ENCODE measurements at places on chromosomes 16 and 17. TPM values are rescaled to one million over a fixed set of nuclear protein-coding genes. Genes with fewer than 3 reads are reported as not detected.

- DNase-seq, result no peak
- H3K27me3 ChIP-seq, result no peaks in the 10 kb centered on the region
- H3K36me3 ChIP-seq, result peaks cover 15% of the 10 kb centered on the region
- no peak overlapping the region for H3K27ac ChIP-seq
- no peak overlapping the region for H3K4me3 ChIP-seq
These were observed 453 bp upstream of the WFIKKN1 start for GRCh38 chr16:630249-630814.

DNA sequence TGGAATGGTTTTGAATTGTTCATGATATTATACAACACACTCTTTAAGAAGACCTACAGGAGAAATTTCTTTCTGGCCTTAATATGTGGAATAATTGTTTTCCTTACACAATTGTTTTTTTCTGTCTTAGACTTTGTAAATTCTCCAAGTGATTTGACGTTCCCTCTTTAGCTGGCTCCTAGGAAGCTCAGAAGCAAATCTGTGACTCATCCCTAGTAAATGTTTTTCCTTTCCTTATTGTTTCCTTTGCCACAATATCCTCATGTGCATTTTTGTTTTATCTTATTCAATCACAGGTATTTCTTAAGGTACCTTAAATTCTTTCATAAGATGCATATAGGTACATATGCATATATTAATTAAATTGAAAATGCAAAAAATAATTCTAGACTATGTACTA, 13.5 kb downstream of the KIAA0753 start:
- H3K27ac ChIP-seq, result no peak overlapping the region
- H3K4me3 ChIP-seq, result no peak overlapping the region
- no peaks in the 10 kb centered on the region for H3K4me1 ChIP-seq
- DNase-seq, result no peak

- no peak overlapping the region for H3K27ac ChIP-seq
- H3K4me3 ChIP-seq, result no peak overlapping the region
- H3K4me1 ChIP-seq, result no peaks in the 10 kb centered on the region
- no peaks in the 10 kb centered on the region for H3K27me3 ChIP-seq
- DNase-seq, result no peak
These were observed 12.1 kb upstream of the EPN3 start for GRCh38 chr17:50520483-50520882.

GRCh38 chr16:89003831-89004208, 26.8 kb upstream of the CBFA2T3 start:
- H3K27ac ChIP-seq, result no peak overlapping the region
- DNase-seq, result no peak
- no peak overlapping the region for H3K4me3 ChIP-seq

- peak overlapping the region; percentile 29 for H3K4me3 ChIP-seq
- H3K4me1 ChIP-seq, result peaks cover 66% of the 10 kb centered on the region
- no peak for DNase-seq
- no peaks in the 10 kb centered on the region for H3K36me3 ChIP-seq
- peak overlapping the region; percentile 97 for H3K27ac ChIP-seq
- H3K27me3 ChIP-seq, result no peaks in the 10 kb centered on the region
These were observed 37.8 kb upstream of the MYOCD start for GRCh38 chr17:12627781-12628451.

DNA sequence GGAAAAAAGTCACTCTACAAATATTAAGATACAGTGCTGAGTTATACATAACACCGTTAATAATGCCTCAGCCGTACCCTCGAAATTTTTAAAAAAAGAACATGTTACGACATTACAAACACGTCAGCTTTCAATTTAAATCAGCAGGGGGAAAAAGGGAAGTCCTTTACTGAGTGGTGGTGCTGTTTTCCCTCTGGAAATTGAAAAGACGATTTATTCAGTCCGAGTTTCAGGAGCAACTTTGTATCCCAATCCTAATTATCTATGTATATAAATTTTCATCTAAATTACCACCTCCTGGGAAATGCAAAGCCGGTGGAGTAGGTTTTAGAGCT, 1.3 kb downstream of the NETO2 start:
- peak overlapping the region; percentile 75 for H3K4me3 ChIP-seq
- H3K4me1 ChIP-seq, result peaks cover 4% of the 10 kb centered on the region
- no peaks in the 10 kb centered on the region for H3K27me3 ChIP-seq
- no peak for DNase-seq
- no peak overlapping the region for H3K27ac ChIP-seq

DNA sequence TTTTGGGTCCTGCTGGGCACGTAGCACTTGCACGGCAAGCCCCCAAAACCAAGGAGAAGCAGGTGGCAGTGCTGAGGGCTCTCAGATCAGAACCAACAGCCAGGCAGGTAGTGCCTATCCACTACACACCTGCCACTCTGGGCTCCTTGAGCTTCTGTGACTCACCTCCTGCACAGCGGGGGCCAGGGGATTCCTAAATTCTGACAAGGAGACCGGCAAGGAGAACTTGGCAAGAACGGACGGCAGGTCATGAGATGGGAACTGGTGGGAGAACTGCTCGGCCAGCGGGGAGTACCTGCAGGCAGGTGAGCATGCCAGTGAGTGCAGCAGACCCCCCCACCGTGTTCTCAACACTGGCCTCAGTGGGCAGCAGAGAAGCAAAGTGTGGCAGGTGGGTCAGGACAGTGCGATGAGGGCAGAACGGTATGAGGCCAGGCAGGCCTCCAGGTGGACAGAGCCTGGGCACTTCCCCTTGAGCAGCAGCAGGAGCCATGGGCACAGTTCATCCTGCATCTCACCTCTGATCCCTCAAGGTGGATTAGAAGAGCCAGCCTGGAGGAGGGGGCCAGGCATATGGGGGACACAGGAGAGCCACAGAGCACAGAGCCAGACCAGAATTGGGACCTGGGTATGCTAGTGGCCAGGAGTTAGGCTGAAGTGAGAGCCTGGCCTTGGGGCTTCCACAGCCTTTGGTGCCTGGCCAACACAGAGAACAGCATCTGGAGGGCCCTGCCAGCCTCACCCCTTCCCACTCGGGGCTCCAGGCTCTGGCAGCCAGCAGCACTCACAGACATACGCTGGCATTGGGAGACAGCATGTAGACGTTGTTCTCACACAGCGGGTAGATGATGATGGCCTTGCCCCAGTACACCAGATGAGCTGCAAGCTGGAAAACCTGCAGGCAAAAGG, 14.7 kb downstream of the MPG start:
- DNase-seq, result no peak
- peaks cover 30% of the 10 kb centered on the region for H3K4me1 ChIP-seq
- H3K4me3 ChIP-seq, result no peak overlapping the region
- H3K27me3 ChIP-seq, result no peaks in the 10 kb centered on the region

- H3K27ac ChIP-seq, result no peak overlapping the region
- H3K4me3 ChIP-seq, result no peak overlapping the region
- no peaks in the 10 kb centered on the region for H3K36me3 ChIP-seq
- H3K27me3 ChIP-seq, result no peaks in the 10 kb centered on the region
These were observed 28.8 kb upstream of the ACSF3 start for GRCh38 chr16:89064606-89065457.

GRCh38 chr16:51337662-51338061, 186.6 kb upstream of the SALL1 start:
- DNase-seq, result no peak
- no peak overlapping the region for H3K4me3 ChIP-seq
- H3K36me3 ChIP-seq, result no peaks in the 10 kb centered on the region
- no peaks in the 10 kb centered on the region for H3K4me1 ChIP-seq
- no peak overlapping the region for H3K27ac ChIP-seq

GRCh38 chr16:77721752-77722308, 484 bp upstream of the NUDT7 start:
- DNase-seq, result no peak
- no peaks in the 10 kb centered on the region for H3K36me3 ChIP-seq
- no peaks in the 10 kb centered on the region for H3K4me1 ChIP-seq

DNA sequence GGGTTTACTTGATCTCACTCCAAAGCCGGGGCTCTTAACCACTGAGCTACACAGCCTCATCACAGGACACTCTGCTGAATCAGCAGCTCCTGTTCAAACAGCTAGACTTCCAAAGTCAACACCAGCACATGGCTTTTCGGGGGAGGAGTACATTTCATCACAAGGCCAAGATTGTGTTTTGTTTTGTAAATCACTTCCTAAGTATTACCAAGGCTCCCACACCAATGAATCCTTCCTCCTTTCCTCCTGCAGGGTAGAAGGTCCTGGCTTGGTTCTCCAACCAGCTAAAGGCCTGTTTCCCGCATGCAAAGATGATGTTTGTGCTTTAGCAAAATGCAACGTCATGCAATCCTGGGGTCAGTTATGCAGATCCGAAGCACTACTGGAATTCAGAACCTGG, 152.5 kb downstream of the XYLT1 start:
- H3K27ac ChIP-seq, result no peak overlapping the region
- no peak for DNase-seq
- no peak overlapping the region for H3K4me3 ChIP-seq
- no peaks in the 10 kb centered on the region for H3K36me3 ChIP-seq
- no peaks in the 10 kb centered on the region for H3K27me3 ChIP-seq

- DNase-seq, result no peak
- no peak overlapping the region for H3K4me3 ChIP-seq
- H3K27ac ChIP-seq, result no peak overlapping the region
- H3K27me3 ChIP-seq, result no peaks in the 10 kb centered on the region
- H3K36me3 ChIP-seq, result no peaks in the 10 kb centered on the region
These were observed 121.6 kb downstream of the PMP22 start for GRCh38 chr17:15143524-15143923.

GRCh38 chr17:44844390-44844830, 3.3 kb upstream of the HIGD1B start:
- H3K27ac ChIP-seq, result no peak overlapping the region
- no peak overlapping the region for H3K4me3 ChIP-seq
- H3K4me1 ChIP-seq, result no peaks in the 10 kb centered on the region
- H3K27me3 ChIP-seq, result no peaks in the 10 kb centered on the region
- DNase-seq, result no peak
- H3K36me3 ChIP-seq, result no peaks in the 10 kb centered on the region

DNA sequence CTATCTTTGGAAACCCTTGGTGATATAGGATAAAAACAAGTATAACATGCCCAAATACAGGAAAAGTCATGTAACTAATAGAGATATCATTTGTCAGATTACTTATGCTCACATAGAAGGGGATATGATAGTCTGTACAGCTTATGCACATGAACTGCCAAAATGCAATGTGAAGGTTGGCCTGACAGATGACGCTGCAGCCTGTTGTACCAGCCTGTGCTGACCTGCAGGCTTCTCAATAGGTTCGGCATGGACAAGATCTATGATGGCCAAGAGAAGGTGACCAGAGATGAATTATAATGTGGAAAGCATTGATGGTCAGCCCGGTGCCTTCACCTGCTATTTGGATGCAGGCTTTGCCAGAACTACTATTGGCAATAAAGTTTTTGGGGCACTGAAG, 12.7 kb downstream of the WFIKKN2 start:
- H3K4me1 ChIP-seq, result no peaks in the 10 kb centered on the region
- H3K27ac ChIP-seq, result no peak overlapping the region
- H3K36me3 ChIP-seq, result no peaks in the 10 kb centered on the region
- DNase-seq, result no peak
- no peaks in the 10 kb centered on the region for H3K27me3 ChIP-seq
- H3K4me3 ChIP-seq, result no peak overlapping the region

ODAD4 gene
- 1.1 TPM for total RNA-seq

GNG13 gene
- total RNA-seq, result not detected

GRCh38 chr17:48816438-48816773, 623 bp downstream of the TTLL6 start:
- no peaks in the 10 kb centered on the region for H3K36me3 ChIP-seq
- no peaks in the 10 kb centered on the region for H3K27me3 ChIP-seq
- no peak for DNase-seq
- H3K27ac ChIP-seq, result no peak overlapping the region

KRTAP4-4 gene
- total RNA-seq, result not detected

DNA sequence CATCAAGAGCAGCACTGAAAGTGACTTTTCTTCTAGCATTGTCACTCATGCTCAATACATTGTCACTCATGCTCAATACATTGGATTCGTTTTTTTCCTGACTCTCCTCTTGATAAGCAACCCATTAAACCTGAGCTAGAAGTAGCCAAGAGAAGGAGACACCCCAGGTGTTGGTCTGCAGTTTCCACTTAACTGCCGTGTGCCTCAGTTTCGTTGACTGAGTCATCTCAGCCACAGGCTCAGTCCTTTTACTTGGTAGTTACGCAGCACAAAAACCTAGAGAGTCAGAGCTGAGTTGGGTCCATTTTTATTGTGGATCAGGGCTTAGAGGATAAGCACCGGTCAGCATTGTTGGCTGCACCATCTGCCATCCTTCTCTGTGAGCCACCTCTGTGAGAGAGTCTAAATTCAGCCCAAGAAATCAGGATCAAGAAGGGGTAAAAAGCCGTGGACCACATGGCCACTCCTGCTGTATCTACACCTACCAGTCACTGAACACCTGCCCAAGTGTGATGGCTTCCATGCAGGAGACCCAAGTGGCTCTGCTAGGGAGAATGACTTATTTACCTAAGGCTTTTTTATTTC, 11.3 kb downstream of the GINS2 start:
- peaks cover 8% of the 10 kb centered on the region for H3K36me3 ChIP-seq
- H3K4me1 ChIP-seq, result no peaks in the 10 kb centered on the region
- no peak overlapping the region for H3K4me3 ChIP-seq
- no peak overlapping the region for H3K27ac ChIP-seq
- H3K27me3 ChIP-seq, result no peaks in the 10 kb centered on the region
- DNase-seq, result no peak

SPATA32 gene
- not detected for total RNA-seq

DNA sequence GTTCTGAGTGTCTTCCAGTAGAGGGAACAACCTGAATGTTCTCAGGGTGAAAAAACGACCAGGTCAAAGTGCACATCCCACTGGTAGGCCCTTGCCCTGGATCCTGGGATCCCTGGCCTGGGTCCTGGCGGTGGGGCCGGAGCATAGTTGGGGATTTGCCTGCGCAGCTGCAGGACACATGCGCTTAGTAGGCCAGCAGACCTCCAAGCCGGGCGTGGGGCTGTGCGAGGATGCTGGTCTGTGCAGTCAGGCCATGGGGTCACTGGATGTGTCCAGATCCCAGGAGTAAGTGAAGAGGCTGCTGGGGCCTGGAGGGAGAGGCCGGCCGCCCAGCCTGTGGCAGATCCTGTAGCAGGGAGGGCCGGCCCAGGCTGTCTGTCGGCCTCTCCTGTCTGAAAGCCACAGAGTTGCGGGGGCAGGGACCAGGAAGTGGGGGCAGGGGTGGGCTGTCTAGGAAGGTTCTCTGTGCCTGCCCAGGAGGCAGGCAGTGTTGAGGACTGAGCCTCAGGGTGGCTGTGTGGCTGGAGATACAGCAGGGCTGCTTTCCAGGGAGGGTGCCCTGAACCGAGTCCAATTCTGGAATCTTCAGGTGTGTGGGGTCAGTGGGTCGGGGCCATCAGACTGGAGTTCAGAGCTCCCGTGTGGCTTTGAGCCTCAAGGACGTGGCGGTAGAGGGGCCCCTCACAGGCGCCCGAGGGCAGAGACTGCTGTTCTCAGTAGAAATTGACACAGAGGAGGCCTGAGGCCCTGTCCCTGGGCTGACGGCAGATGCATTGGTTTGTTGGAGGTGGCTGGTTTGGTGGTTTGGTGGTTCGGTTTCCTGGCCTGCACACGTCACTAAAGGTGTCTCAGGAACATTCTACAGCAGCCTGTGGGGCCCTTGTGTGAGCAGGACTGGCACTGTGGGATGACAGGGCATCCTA, 17.2 kb upstream of the NUDT16L1 start:
- no peaks in the 10 kb centered on the region for H3K27me3 ChIP-seq
- H3K27ac ChIP-seq, result no peak overlapping the region
- DNase-seq, result no peak
- peaks cover 33% of the 10 kb centered on the region for H3K36me3 ChIP-seq
- H3K4me1 ChIP-seq, result no peaks in the 10 kb centered on the region
